ENCODE measurements at places on chromosomes 2 and 18. TPM values are rescaled to one million over a fixed set of nuclear protein-coding genes. Genes with fewer than 3 reads are reported as not detected.

DNA sequence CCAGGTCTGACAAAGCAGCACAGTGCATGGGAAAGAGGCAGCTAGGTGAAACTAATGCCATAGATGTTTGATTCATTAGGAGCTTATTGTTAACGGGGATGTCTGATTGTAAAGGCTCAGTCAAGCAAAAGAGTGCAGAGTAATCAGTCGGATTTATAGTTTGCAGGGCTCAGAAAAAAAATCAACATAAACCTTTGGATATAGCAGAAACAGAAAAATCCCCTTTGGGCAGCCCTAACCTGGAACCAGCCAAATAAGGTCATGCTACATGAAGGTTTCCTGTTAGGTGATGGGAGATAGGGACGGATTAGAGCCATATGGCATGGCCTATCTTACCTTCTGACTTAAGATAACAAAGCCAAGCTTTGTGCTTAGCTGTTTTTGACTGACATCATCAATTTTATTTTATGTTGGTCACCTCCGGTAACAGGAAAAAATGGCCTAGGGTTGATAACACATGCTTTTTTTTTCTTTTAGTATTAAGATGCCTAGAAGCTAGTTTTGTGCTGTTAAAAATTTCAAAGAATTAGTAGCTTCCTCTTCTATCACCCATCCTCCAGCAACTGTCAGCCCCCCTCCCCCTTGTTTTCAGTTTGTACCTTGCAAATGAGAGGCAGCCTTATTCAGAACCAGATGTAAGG lies 60.7 kb upstream of the ZEB2 start:
- no peak for DNase-seq

Gene ALPI
- not detected for polyA plus RNA-seq

DNA sequence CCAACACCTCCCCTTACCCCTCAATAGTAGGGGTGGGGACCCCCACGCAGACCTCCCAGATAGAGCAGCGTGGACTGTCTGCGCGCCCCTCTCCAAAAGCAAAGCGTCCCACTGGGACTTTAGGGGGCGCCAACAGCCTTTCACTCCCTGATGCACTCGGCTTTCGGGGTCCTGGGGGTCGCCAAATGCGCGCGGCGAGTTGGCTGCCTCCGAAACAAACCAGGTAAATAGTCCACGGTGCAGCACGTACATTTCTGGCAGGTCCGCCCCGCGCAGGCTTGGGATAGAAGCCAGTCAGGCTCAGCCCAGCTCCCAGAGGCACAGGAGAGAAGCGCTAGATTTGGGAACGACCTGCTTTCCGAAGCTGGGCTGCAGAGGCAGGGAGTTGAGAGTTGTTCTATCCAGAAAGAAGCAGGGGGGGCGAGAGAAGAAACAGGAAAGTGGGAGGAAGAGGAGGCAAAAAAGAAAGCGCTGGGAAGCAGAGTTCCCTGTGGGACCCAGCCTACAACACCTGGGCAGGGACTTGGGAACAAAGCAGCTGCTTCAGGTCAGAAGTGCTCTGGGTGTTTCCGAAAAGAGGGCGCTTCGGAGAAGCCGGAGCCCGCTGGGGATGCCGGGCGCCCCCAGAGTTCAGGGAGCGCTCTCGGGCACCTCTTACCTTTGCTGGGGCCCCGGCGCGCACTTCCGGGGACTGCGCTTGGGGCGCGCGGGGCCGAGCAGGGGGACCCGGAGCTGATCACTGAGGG lies 544 bp downstream of the EVA1A start:
- DNase-seq: no peak

DNA sequence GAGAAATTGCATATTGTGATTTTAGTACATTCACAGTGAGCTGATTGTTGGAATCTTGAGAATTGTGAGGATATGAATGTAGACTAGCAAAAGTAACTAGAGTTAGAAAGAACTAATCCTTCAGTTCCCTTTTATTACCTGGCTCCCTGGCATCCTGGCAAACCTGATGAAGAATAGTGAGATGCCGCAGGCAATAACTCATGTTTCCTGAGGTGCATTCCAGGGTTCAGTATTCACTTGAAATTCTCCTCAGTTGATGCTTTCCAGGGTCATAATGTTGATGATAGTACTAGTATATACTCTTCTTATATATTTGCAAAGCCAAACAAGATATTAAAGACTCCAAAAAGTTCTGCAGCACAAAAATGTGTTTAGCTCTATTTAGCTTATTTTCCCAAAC lies 432.1 kb upstream of the CELF4 start:
- DNase-seq: no peak

All from right renal pelvis (tissue), 4 donors.